G401 (cell line): ENCODE measurements at places on chromosomes 4 and X. TPM values are rescaled to one million over a fixed set of nuclear protein-coding genes. Genes with fewer than 3 reads are reported as not detected.
A peak's percentile ranks its signal among the peaks of the same experiment; 100 is the strongest.

MTTP gene
- not detected in 2 replicates for total RNA-seq

PAK3 gene
- total RNA-seq = 0.44 TPM in 1 of 2 replicates, not detected in the other

TMPRSS11A gene
- total RNA-seq = not detected in 2 replicates

PORCN gene
- total RNA-seq = 3.5 and 11.8 TPM in 2 replicates

SMIM31 gene
- total RNA-seq = not detected in 2 replicates

MAML3 gene
- not detected in 2 replicates for total RNA-seq

DNA sequence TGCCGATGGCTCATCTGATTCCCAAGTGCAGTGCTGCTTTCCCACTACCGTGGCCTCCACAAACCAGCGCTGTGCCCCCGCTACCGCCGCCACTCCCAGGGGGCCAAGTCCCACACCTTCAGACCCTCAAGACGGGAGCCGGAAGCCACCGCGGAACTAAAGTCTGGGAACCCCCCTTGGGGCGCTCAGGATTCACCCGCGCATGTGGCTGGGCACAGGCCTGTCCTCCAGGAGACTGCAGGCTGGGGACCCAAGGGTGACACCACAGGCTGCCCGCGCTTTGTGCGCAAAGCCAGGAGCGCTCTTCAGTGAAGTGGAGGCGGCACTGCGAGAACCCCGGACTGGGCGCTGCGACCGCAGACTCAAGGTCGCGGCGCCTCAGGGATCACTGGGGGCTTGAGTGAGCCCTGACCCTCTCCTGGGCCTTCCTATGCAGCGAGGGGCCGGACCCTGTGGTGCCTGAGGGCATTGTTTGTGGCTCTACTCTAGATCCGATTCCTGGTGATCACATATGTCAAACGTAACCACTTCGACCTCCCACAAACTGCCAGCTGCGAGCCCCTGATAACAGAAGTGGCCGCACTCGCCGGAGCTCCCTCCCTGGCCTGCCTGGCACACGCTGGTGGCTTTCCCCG lies 20.4 kb upstream of the TBC1D14 start:
- DNase-seq = no peak

DNA sequence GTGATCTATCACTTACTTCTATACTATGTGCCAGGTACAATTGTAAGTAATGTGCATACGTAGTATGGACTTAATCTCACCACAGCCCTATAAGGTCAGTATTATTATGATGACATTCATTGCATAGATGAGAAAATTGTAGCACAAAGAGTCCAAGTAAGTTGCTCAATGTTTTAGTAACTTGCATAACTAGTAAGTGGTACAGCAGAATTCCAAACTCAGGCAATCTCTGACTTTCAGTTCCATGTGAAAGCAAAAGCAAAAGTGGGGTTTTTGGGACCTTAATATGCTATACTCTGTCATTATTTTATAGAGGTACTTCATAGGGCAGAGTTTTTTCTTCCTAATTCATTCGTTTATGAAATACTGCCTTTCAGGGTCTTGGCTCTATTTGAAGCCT lies 188.8 kb upstream of the VEGFC start:
- no peak for DNase-seq

DNA sequence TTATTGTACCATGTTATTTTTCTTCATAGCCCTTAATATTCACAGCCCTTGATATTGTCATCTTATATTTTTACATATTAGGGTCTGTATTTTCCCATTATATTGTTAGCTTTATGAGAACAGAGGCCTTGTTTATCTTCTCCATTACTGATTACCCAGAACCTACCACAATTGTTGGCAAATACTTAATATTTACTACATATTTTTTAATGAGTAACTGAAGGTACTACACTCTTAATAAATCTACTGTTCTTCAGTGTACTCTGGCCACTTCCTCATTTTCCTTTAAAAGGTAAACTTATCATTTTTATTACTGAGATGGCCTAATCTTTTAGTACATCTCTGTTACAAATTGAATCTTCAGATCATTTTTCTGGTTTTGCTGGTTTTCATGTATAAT lies 133.5 kb downstream of the COL4A5 start:
- DNase-seq = no peak

DNA sequence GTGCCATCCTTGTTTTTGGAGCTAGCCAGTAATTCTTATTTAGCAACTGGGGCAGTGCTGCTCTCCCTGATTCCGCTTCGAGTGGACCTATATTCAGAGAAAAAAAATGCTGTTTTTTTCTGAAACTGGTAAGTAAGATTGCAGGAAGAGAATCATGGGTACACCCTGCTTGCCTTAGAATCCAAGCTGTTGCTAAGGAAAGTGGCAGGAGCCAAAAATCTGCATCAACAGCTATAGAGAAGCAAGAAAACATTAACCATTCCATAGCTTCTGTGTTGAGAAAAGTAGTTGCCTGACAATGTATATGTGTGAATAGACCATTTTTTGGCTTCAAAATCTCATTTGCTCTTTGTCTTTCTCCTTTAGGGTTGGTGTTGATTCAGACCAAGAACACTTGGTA lies 44.5 kb downstream of the SLC9A6 start:
- DNase-seq = no peak

DNA sequence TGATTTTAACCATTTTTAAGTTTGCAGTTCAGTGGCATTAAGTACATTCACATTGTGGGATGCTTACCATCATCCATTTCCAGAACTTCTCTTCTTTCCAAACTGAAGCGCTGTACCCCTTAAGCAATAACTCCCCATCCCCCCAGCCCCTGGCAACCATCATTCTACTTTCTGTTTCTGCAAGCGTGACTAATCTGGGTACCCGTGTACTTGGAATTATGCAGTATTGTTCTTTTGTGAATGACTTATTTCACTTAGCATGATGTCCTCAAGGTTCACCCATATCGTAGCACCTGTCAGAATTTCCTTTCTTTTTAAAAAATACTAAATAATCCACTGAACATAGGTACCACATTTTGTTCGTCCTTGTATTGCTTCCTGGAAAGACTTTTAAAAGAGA lies 32.9 kb downstream of the USP9X start:
- DNase-seq = no peak

DNA sequence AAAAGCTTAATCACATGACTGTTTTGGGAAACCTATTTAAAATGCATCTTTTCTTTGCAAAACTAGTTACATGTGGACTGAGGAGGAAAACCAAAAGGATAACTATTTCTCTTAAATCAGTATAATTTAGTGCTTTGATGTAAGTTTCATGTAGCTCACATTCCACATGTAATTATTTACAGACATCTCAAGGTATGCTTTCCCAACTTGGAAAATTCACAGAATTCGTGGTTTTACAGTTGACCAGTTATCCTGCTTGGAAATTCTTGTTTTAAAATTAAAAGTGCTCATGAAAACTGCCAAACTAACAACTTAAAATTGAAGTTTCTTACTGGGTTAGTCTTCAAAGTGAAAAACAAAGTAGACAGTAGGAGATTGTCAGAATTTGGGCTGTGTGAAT lies 52.4 kb downstream of the EDNRA start:
- DNase-seq = no peak

DNA sequence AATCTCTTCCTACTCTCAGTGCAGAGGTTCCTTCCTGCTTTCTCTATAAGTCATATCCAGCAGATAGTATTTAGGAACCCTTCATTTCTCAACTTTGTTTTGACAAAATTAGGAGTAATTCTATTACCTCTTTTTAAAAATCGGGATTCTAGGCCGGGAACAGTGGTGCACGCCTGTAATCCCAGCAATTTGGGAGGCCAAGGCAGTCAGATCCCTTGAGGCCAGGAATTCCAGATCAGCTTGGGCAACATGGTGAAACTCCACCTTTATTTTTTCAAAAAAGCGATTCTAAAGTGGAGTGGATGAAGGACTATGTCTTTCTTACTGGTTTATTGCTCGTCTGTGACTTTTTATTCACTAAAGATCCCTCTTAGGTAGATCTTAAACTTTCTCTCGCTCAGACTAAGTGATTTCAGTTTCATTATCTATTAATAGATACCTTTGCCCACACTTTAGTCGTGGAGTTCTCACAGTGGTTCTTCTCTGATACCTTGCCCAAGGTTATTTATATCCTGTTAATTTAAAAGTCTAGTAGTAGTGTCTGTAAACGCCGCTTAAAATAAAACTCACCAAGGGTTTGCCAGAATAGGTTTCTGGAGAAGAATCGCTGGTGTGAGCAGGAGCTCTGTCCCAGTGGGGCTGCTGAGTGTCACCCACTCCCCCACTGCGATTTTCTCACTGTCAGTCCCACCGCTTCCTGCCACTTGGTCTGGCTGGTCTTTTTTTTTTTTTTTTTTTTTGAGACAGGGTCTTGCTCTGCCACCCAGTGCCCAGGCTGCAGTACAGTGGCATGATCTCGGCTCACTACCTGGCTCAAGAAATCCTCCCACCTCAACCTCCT lies 27.0 kb upstream of the TMEM131L start:
- DNase-seq = no peak

GRCh38 chr4:40524366-40525041 lies 105.2 kb downstream of the RBM47 start:
- no peak for DNase-seq

DNA sequence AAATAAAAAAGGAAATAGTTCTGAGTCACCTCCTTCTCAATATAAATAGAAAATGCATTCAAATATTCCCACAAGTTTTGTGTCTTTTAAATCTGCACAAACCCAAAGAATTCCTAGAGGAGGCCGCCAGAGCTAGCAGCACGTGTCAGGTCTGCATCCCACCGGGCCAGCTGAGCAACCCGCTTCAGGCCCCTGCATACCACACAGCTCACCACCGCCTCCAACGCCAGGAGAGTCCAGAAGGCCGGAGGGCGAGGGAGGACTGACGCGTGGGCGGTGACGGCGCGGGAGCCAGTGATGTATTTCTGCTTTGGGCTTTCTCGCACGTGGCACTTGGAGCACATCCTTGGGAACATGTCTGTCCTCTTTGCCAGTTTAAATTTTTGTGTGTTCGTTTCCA lies 61.9 kb upstream of the CLDN34 start:
- no peak for DNase-seq

DNA sequence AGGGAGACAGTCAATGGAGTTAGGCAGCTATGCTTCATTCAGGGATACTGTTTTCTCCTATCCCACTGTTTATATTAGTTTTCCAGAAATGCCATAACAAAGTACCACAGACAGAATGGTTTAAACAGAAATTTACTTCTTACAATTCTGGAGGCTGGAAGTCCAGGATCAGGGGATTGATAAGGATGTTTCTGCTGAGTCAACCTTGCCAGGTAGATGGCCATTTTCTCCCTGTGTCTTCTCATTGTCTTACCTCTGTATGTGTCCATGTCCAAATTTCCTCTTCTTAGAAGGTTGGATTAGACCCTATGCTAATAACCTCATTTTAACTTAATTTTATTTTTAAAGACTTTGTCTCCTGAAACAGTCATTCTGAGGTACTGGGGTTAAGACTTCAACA lies 20.5 kb upstream of the EPGN start:
- DNase-seq = no peak

DNA sequence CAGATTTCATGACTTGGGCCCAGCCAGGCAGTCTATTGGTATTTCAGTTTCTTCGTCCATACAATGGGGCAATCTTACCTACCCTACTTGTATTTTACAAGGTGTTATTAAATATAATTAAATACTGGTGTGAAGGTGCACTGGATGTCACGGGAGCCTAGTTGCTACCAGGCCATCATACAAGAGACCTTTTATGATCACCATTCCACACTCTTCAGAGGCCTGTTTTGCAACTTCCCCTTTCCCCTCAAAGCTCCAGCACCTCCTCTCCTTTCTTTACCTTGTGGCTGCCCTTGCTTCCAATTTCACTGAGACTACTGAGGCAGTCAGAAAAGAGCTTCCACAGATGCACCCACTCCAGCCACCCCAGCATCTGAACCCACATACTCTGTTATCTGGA lies 93.8 kb upstream of the HELT start:
- no peak for DNase-seq

GRCh38 chr4:81666491-81666890 lies 194.8 kb upstream of the RASGEF1B start:
- peak; percentile 57 for DNase-seq

- DNase-seq = no peak
These were observed 1.5 kb upstream of the FATE1 start for GRCh38 chrX:151714362-151714761.

- DNase-seq = no peak
These were observed 21.1 kb upstream of the SPCS3 start for GRCh38 chr4:176298664-176299063.
